Stromal cell of bone marrow (primary cell): ENCODE measurements at places on chromosomes 3 and 15.

GRCh38 chr15:60894347-60894746 lies 334.8 kb downstream of the RORA start:
- DNase-seq: no peak

- no peak for DNase-seq
Measured at GRCh38 chr3:124574012-124574411, 156.2 kb upstream of the UMPS start.

GRCh38 chr3:25563601-25564000 lies 101.1 kb downstream of the TOP2B start:
- DNase-seq: no peak

DNA sequence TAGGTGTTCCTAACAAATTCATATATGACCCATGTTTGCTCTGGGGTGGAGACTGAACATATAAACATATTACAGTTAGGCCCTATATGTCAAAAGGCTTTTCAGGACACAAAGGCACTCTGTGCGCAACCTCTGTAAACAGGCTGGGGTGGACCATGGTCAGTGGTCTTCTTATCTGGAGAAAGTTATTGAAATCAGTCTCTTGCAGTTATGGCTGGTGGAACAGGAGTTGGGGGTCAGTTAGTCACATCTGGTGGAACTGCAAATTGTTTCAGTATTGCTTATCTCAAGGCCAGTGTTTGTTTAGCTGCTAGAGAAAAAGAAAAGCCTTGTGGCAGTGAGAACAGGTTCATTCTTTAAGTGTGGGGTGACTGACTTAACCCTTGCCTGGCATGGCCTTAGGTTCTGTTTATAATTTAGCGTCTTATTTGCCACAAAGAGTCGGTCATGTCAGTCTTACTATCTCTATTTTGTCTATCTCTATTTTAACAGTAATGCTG lies 5.9 kb upstream of the GP9 start:
- no peak for DNase-seq

GRCh38 chr15:54638666-54639065 lies 558.1 kb downstream of the RSL24D1 start:
- no peak for DNase-seq
